ENCODE measurements at places on chromosomes 1 and 21.

- DNase-seq = no peak
These were observed 106.0 kb downstream of the ELAVL4 start for GRCh38 chr1:50214717-50215116.

DNA sequence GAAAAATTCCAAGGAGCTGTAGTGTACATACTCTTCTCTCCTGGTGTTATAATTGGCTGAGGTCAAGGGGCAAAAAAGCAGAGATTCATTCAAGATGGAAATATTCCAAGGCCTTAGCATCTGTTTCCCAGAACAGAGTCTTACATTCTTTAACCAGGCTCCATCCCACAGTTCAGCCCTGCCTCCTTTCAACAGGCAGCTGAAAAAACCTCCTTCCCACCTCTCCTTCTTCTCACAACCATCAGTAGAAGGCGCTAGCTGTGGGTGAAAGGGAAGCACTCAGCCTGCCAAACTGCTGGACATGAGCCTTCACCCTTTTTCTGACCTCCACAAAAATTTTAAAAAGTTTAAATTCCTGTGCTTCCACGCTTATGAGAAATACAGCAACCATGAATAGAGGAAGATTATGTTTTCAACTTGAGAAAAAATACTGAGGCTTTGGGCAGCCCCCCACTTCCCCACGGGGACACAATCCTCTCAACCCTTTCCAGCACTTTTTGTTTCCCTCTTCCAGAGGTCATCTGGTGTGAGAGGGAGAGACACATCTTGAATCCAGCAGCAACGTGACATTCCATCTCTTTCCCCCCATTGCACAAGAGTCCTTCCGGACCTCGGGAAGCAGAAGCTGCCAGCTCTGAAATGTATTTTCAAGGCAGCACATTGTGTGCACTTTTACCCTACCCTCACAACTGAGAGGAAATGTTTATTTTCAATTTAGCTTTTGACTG, 43.2 kb upstream of the FMO2 start:
- DNase-seq = peak; percentile 99

GRCh38 chr1:151976858-151977257, 16.8 kb downstream of the S100A10 start:
- no peak for DNase-seq

- DNase-seq = no peak
These were observed 67.2 kb upstream of the RUNX3 start for GRCh38 chr1:24996983-24997893.

DNA sequence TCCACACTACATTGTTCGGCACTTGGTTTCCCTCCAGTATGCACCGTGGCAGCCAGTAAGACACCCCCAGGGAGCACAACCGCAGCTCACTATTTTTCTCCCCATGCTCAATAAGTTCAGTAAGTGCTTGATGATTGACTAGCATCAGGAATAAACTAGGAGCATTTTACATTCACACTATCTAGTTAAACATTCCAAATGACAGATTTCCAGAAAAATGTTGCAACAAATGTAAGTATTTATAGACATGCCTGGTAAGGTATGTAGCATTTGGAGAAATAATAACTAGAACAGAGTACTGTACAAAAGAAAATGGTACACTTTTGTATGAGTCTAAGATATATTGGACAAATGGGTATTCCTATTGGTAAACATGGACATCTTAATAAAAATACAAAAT, 92.9 kb downstream of the SLC45A1 start:
- DNase-seq = no peak

- DNase-seq = no peak
These were observed at the start of gene S100A9 for GRCh38 chr1:153357853-153358690. Gene S100A9 (plus strand): TSS chr1:153357854. CDS start chr1:153358284, 430 bp downstream.

DNA sequence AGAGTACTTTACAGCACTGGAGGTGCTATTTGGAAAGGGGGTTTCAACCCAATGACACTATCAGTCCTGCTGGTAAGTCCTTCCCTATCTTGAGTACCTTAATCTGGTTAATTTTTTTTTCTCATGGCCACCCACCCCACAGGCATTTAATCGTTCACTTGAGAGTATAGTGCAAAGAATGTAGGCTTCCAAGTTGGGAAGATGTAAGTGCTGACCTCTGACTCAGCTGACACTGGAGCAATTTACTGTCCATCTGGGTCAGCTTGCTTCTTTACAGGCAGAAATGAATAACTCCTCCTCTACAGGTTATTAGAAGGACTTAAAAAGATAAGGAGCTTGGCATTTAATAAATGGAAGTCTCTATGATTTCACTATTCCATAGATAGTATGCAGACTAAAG, 89.6 kb downstream of the AK5 start:
- no peak for DNase-seq

DNA sequence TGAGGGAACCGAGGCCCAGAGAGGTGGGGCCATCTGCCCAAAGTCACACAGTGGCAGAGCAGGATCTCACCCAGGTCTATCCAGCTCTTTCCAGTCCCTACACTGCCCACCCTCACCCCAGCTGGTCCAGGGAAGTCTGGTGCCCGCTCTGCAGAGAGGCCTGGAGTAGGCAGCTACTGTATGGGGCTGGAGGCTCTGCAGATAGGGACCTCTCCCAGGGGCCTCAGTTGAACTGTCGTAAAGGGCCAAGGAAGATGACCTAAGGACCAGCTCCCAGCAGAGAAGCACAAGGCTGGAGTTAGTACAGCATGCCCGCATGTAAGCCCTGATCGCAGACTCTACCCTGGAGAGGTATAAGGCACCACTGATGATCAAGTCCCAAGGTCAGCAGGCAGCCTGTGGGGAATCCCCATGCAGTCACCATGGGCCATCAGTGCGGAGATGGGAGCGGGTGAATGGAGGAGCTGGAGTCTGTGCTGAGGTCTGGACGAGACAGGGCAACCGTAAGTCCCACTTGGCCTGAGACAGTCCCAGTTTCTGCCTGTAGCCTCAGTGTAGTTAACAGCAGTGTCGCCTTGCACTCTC, 320.2 kb downstream of the MATN1 start:
- DNase-seq = no peak
